ENCODE measurements at places on chromosomes 6 and 20. TPM values are rescaled to one million over a fixed set of nuclear protein-coding genes. Genes with fewer than 3 reads are reported as not detected.

The SSTR4 gene
- not detected for total RNA-seq

The KIAA0408 gene
- not detected for total RNA-seq

The LINC00237 gene
- total RNA-seq = not detected

The PNPLA1 gene
- total RNA-seq = not detected

The CFAP61 gene
- total RNA-seq = 1.7 TPM

The TFAP2B gene
- total RNA-seq = not detected

The COL21A1 gene
- total RNA-seq = not detected

The HSPA1L gene
- 2.6 TPM for total RNA-seq

The ACOT8 gene
- 33.4 TPM for total RNA-seq

- H3K36me3 ChIP-seq = no peaks in the 10 kb centered on the region
- no peak for DNase-seq
- H3K4me3 ChIP-seq = no peak overlapping the region
- H3K27ac ChIP-seq = no peak overlapping the region
- 0 out of 2 replicates have a peak, but pooled peaks cover 9% of the 10 kb centered on the region for H3K4me1 ChIP-seq
Observed at GRCh38 chr20:25046181-25046641, 11.7 kb downstream of the ACSS1 start.

DNA sequence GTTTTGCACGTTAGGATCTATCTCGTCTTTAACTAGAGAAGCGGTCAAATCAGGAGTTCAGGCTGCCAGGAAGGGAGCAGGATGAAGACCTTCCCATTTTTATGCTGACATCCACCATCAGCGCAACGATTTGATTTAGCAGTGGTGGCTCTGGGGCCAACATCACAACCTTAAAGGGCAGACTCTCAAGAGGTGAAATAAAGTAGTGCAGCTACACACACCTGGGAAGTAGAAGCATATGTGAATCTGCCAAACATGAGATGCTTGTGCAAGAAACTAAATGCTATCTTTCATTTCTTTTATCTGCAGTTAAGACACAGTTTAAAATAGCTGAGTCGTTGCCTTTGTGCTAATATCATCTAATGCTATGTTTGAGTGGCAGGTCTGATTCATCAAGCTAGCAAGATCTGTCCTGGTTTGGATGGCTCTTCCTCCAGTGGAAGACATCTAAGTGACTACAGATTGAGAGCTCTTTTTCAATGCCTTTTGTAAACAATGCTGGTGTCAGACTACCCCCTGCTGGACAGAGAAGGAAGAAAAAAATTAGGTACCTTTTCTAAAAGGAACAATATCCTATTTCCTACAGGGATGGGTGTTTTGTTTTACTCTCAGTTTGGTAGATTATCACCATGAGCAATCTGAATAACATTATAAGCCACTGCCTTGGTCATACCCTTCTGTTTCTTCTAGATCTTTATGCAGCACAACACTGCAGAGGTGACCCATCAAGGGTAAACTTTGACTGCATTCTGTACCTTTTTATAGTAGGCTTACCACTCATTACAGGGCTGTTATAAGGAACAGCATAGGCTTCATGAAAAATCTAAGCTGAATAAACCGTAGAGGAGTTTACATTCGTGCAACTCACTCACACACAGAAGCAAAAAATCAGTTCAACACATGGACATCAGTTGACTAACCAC lies 171.6 kb upstream of the FBXL4 start:
- no peak overlapping the region for H3K27ac ChIP-seq
- no peak for DNase-seq
- H3K36me3 ChIP-seq = no peaks in the 10 kb centered on the region
- H3K4me3 ChIP-seq = no peak overlapping the region
- 0 out of 2 replicates have a peak, but pooled peaks cover 4% of the 10 kb centered on the region for H3K4me1 ChIP-seq

DNA sequence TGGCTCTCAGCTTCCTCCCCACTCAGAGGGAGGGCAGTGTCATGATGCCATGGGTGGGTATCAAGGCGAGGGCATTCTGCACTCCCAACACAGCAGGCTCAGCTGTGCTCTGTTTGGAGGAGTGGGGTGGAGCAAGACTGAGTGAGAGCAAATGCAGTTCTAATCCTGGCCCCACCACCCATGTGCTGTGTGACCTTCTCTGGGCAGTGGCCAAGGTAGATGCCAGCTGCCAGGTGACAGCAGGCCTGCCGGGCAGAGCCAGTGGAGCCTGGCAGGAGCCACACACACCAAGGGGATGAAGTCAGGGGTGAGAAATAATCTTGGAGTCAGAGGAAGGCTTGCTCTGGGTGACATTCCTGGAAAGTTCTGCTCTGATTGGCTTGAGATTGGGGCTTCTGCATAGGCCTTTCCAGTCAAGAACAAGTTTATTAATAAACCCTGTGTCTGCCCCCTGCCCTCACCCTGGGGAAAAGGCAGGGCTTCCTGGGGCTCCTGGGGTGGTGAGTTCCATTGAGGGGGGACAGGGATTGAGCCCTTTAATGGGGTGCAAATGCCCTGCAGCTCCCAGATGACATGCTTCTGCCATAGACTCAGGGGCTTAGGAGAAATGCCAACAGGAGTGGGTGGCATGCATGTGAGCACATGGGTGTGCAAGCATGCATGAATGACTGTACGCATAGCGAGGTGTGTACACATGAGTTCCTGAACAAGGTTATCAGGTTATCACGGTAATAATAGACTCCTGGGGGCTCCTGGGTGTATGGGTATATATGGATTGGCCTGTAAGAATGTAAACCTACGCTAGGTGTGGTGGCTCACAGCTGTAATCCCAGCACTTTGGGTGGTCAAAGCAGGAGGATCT lies 134.2 kb downstream of the MRPL14 start:
- H3K4me1 ChIP-seq = peaks cover 40% of the 10 kb centered on the region
- DNase-seq = no peak
- no peak overlapping the region for H3K4me3 ChIP-seq

DNA sequence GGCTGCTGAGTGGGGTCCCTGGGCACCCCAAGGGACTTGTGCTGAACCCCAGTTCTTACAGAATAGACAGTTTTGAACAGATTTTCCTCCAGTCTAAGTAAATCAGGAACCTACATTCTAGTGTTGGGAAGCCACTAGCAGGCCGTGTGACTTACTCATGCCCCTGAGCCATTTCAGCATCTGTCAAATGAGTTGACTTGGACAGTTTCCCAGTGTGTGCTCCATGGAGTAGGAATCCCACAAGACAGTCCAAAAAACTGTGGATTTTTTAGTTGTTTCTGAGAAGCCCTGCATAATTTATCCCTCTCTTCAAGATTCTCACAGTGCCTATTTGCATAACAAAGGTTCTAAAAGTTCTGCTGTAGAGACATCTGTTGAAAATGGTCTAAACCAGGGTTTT lies 2.1 kb downstream of the GABRR2 start:
- H3K36me3 ChIP-seq = no peaks in the 10 kb centered on the region
- H3K27me3 ChIP-seq = no peaks in the 10 kb centered on the region
- DNase-seq = no peak
- no peak overlapping the region for H3K4me3 ChIP-seq
- H3K4me1 ChIP-seq = no peaks in the 10 kb centered on the region
- no peak overlapping the region for H3K27ac ChIP-seq

GRCh38 chr20:45523821-45524220 lies 8.4 kb upstream of the SPINT3 start:
- H3K4me1 ChIP-seq = peaks cover 25% of the 10 kb centered on the region
- DNase-seq = no peak
- H3K27me3 ChIP-seq = no peaks in the 10 kb centered on the region

- H3K4me3 ChIP-seq = no peak overlapping the region
- no peak overlapping the region for H3K27ac ChIP-seq
- DNase-seq = no peak
- no peaks in the 10 kb centered on the region for H3K27me3 ChIP-seq
Observed at GRCh38 chr20:24747010-24747712, 201.9 kb upstream of the CST7 start.

DNA sequence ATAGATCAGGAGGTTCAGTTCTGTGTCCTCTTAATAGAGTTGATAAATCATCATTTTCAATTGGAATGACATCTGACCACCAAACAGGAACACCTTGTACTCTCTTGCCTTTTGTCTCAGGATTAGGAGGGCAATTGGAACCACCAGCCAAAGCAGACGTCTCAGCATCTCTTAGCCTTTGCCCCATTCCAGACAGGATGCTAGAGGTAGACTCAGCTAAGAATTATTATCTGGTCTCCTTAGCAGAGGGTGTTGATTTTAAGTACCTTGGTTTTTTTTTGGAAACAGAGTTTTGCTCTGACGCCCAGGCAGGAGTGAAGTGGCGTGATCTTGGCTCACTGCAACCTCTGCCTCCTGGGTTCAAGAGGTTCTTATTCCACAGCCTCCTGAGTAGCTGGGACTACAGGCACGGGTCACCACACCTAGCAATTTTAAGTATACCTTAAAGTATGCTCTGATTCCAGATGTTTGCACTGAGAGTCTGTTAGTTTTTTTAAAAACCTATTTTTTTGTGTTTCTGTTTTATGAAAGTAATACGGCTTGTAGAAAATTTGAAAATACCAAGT lies 28.0 kb upstream of the ELOVL5 start:
- H3K27ac ChIP-seq = no peak overlapping the region
- no peak overlapping the region for H3K4me3 ChIP-seq
- no peak for DNase-seq

- DNase-seq = peak; percentile 67
- H3K4me1 ChIP-seq = 0 out of 2 replicates have a peak, but pooled peaks cover 6% of the 10 kb centered on the region
- H3K27ac ChIP-seq = no peak overlapping the region
- H3K36me3 ChIP-seq = no peaks in the 10 kb centered on the region
- no peak overlapping the region for H3K4me3 ChIP-seq
- no peaks in the 10 kb centered on the region for H3K27me3 ChIP-seq
Observed at GRCh38 chr20:1876217-1876921, 18.8 kb upstream of the SIRPA start.

- no peak overlapping the region for H3K4me3 ChIP-seq
- H3K4me1 ChIP-seq = peaks cover 66% of the 10 kb centered on the region
- peaks cover 13% of the 10 kb centered on the region for H3K36me3 ChIP-seq
- DNase-seq = peak; percentile 55
Observed at GRCh38 chr6:149842331-149842730, 21.8 kb downstream of the LRP11 start.

DNA sequence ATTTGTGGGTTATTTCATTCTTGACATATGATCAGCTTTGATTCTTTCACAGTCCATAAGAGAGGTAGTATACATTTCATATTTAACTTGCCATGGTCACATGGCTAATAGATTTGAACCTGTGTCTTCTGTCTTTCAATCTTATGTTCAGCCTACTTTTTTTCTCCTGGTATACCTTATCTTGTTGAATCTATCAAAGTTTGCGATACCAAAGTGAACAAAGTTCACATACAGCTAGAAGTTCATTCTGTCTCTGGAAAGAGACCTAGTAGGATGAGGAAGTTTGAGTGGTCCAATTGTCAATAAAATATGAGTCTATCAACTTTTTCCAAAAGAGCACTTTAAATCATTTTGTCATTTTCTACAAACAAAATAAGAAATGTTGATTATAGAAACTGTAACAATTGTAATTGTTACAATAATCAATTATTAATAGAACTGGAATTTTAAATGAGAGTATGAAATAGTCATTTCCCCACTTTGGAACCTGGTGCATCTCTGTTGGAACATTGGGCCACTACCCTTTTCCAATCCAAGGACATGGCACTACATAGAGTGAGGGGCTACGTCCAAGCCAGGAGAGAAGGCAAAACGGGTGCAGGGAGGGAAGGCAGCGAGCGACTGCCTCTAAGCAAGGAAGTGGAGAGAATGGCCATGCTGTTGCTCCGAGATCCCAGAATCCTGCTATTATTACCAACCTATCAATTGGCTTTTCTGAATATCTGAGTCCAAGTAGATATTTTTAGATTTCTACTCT lies 194.2 kb upstream of the FOXQ1 start:
- no peak overlapping the region for H3K4me3 ChIP-seq
- H3K36me3 ChIP-seq = no peaks in the 10 kb centered on the region
- no peaks in the 10 kb centered on the region for H3K27me3 ChIP-seq
- no peak for DNase-seq
- H3K27ac ChIP-seq = no peak overlapping the region

GRCh38 chr6:29720863-29721262 lies 2.4 kb upstream of the HLA-F start:
- no peak overlapping the region for H3K4me3 ChIP-seq
- no peaks in the 10 kb centered on the region for H3K4me1 ChIP-seq
- no peak overlapping the region for H3K27ac ChIP-seq

DNA sequence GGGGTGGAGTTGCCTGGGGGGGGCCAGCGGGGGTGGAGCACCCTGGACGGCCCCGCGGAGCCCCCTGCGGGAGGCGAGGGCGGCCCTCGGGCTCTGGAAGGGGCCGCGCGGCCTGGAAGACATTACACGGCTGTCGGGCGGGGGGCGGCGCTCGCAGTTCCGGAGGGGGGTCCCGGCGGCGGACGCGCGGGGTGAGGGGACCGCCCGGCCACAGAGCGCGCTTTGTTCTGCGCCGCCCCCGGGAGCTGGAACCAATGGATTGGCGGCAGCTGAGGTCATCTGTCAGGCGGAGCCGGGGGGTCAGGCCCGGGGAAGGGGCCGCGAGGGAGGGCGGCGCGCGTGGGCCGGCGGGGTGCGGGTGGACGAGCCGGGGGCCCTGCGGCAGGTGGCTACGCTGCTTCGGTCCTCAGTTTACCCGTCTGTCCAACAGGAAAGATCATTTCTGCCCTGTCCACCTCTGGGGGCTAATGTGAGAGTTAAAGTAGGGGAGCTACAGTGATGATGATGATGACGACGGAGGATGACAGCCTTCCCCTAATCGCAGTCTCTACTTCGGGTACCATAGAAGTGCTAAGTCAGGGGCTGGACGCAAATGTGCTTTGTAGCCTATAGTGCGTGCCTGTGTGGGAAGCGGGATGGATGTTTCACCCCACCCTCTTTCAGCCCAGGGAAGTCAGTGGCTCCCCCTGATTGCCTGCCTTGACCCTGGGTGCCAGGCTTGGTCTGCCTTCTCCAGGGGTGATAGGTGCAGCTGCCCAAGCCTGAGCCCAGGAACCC lies 10.4 kb downstream of the SRXN1 start:
- peaks cover 10% of the 10 kb centered on the region for H3K36me3 ChIP-seq
- no peak overlapping the region for H3K27ac ChIP-seq
- H3K4me3 ChIP-seq = no peak overlapping the region
- 0 out of 2 replicates have a peak, but pooled peaks cover 6% of the 10 kb centered on the region for H3K4me1 ChIP-seq

GRCh38 chr20:2217857-2218539 lies 77.8 kb upstream of the TGM3 start:
- H3K4me1 ChIP-seq = no peaks in the 10 kb centered on the region
- no peak overlapping the region for H3K27ac ChIP-seq
- no peak for DNase-seq

DNA sequence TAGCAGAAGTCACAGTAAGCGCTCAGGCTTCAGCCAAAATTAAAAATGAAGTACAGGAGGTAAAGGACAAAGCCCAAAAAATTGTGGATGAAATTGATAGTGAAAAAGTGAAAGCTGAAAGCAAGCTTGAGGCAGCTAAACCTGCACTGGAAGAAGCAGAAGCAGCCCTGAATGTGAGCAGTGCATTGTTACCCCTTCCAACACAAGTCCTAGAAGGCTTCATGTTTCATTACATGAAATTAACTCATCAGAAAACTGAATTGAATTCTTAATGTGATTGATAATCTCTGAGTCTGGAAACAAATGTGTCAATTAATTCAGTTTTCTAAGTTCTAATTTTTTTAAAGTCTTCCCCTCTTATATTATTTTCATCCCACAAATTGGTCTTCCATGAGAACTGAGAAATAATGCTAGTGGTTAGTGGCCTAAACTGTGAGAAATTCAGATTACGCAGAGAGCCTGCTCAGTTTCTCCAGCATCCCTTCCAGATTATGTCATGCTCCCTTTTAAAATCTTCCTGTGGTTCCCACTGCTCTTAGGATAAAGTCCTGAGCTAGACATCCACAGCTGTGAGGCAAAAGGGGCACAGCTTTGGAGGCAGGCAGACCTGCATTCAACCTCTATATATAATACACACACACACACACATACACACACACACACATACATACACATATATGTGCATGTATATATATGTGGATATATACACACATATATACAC lies 133.2 kb upstream of the GLP1R start:
- H3K4me1 ChIP-seq = no peaks in the 10 kb centered on the region
- no peak overlapping the region for H3K4me3 ChIP-seq
- H3K36me3 ChIP-seq = no peaks in the 10 kb centered on the region
- no peaks in the 10 kb centered on the region for H3K27me3 ChIP-seq
